Ovary (tissue), 10 donors: ENCODE measurements at places on chromosomes 2 and 18.
A peak's percentile ranks its signal among the peaks of the same experiment; 100 is the strongest.

- DNase-seq = no peak
These were observed 34.7 kb downstream of the CFAP53 start for GRCh38 chr18:50231621-50232020.

DNA sequence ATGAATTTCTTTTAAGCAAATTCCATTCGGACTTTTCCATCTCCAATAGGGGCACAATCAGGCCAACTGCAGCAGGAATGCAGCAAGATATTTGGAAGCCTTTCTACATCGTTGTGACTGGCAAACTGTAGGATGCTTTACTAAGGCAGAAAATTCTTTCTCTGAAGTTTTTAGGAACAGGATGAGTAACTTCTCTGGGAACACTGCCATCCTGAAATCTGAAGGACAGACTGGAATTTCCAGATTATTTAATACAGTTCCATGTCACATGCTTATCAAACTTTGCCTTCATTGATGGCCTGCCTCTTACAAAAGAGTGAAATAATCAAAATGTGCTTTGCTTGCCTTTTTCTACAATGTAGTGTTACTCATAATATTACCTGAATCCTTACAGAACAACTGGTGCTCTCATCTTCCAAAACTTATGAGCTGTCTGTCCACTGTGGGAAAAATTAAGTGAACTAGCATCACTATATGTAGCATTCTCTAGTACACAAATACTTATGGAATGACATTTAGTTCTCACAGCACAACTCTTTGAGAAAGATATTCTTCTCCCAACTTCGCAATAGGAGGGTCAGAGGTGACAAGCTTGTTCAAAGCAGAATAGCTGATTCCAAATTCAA is 32.0 kb upstream of the MAP2 start:
- no peak for DNase-seq

GRCh38 chr18:60568220-60568619 is 195.6 kb upstream of the MC4R start:
- no peak for DNase-seq

DNA sequence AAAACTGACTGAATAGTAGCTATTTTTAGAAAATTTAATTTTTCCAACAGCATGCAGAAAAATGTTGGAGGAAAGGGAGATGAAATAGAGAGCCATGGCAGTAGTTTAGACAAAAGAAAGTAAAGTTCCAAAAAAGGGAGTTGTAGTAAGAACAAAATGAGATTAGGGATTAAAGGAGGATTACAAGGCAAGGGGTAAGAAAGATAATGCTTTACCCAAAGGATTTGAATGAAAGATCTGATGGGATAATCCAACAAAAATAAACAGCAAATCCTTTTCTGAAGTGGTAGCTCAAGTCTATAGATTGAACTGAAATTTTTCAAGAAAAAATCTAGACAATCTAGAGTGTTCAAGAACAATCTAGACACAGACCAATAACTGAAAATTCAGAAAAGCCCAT is 644.3 kb upstream of the FSHR start:
- no peak for DNase-seq

GRCh38 chr2:201472411-201472810 is 20.9 kb downstream of the STRADB start:
- DNase-seq = no peak

GRCh38 chr2:122231296-122231695 is 475.8 kb downstream of the TSN start:
- no peak for DNase-seq

DNA sequence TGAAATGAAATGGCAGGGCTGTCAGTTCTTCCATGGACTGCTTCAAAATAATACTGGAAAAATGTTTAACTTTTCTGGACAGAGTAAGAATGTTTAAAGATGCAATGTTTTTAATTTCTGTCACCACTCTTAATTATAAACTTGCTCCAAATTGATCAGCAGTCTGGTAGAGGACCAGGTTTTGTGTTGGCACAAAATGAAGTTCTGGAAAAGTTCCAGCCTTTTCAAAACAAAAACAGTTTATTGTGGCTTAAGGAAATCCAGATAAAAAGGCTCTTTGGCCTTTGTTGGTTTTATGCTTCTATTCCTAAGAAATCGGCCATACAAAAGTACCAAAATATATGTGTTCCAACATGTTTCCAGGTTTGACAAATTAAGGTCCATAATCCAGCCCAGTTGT is 48.8 kb downstream of the PTRHD1 start:
- no peak for DNase-seq

DNA sequence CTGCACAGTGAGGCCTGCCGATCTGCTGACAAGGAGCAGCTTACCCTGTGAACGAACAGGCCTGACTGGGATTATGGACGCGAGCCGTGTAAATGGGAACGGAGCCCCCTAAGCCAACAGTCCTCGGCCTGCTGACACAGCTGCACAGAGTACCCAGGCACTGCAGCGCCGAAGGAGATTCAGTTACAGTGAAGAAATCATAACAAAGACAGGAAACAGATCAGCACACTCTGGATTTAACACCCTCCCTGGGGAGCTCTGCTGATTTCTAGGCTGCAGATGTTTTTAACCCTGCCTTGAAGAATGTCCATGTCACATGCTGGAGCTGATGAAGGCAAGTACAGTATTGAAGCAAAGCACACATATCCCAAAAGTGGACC is 43.4 kb downstream of the COLEC12 start:
- DNase-seq = peak; percentile 39

- DNase-seq = no peak
These were observed 386.0 kb upstream of the ATP5MC3 start for GRCh38 chr2:175567435-175568061.

- DNase-seq = no peak
These were observed 27.5 kb upstream of the CD28 start for GRCh38 chr2:203678971-203679370.

DNA sequence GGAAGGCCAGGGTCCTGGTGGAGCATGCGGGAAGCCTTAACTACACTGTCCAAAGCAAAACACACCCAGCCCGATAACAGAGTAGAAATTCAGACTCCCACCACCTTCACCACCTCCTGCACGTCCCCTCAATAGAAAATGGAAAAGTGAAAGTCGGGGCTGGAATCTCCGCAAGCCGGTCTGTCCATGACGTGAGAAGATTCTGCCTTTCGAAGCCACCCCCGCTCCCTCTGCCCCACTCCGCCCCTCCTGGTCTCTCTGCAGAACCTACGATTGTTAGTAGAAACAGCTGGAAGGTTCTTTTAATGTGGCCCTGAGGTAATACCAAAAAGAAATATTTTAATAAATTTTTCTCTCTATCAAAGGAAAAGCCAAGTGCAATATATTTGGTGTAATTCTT is 116.4 kb downstream of the GBX2 start:
- DNase-seq = no peak

DNA sequence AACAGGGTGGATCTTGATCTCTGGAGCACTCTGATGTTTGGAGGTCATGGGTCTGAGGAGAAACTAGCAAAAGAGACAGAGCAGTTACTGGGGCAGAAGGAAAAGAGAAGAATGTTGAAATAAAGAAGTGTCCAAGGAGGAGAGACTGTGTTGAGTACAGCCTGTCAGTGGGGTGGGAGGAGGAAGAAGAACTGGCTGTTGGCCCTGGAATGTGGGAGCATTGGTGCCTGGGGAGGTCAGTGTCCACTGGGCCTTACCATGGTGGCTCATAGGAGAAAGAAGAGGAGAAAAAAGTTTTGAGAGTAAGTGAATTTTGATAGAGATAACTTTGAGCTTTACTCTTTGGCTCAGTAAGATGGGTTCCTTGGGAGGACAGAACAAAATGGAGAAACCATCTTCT is 499.0 kb downstream of the TXNL1 start:
- no peak for DNase-seq

DNA sequence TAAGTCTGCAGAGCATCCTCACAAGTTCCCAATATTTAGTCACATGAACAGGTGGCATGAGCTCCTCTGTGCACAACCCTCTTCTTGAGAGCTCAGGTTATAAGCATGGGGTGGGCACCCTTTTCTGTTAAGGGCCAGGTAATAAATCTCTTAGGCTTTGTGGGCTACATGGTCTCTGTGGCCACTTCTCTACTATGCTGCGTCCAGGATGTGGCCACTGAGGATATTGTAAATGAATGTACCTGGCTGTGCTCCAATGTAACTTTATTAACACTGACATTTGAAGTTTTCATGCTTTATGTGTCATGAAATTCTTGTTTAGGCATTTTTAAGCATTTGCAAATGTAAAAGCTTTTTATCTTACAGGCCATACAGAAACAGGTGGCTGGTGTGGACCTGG is 116.8 kb upstream of the ST6GAL2 start:
- no peak for DNase-seq

DNA sequence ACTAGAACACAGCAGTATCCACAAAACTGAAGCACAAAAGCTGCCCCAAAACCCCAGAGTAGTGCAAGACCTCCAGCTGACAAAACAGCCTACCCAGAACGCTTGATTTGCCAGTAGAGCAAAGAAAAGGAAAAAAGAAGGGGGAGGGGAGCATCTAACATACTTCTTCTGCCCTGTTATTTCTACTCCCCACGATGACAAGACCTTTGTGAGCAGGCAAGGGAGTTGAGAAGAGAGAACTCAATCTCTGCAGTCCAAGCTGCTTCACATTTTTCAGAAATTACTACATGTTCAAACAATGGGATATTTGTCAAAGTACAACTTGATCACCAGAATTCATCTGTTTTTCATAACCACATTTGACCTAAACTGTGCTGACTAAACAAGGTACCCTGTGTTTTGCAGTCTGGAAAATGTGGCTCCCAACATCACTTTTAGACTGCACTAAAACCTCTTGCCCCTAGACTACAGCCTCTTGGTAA is 286.7 kb downstream of the EXOC6B start:
- DNase-seq = no peak

DNA sequence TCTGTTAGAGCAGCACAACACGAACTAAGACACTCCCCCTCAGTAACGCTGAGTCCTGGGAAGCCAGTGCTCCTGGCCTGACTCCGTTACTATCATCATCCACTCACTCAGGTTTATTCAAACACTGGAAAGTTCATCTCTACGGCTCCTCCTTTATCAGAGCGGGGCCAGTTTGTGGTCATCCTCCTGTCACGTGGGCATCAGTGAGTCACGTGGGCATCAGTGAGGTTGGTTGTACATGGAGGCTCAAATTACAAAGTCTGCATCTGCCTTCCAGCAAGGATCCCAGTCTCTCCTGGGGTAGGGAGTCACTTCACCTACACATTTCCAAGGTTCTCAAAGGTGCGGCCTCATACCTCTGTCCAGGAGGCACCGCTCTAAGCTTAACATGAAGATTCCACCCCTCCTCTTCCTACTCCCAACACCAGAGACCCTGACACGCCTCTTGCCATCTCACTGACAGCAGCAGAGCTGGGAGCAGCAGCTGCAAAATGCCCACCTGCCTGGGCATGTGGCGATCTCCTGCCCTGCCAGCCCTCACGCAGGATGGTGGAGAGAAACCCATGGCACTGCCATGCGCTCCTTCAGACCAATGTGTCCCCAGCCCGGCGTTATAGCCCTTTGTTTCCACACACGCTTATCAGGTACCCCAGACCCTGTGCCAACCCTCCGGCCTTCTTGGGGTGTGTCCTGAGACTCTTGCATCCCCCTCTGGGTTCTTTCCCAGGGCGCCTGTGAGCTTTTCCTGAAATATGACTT is 99.2 kb upstream of the PTPRM start:
- no peak for DNase-seq

DNA sequence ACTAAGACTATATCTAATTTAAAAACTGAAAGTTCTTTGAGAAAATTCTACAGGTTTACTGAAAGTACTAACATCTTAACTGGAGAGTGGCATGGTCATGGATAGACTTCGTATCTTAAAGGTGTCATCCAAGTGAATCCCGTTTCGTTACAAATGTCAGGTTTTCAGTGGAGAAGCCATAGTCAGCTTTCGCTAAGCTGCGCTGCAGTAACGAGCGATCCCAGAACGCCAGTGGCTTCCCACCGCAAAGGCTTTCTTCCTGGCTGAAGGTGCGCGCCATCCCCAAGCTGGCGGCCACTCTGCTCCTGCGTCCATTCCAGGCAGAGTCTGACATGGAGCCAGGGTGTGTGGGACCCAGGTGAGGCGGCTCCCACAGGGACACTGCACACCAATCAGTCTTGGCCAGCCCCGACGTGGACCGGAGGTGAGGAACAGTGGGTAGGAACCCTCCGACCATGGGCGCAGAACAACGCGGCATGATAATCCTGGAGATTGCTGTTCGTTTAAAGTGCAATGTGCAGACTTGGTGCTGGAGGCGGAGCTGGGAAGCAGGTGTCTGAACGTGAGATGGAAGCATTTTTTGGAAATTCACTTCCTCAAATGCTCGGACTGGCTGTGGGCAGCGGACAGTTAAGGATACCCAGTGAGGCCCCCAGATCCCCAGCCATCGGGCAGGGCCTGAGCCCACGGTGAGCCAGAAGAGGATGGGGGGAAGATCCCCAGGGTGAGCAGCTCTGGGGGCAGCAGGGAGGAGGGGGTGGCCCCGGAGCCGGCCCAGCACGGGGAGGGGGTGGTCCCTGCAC is 27.8 kb upstream of the KCNG2 start:
- no peak for DNase-seq

- DNase-seq = no peak
These were observed 577.1 kb downstream of the ARHGAP15 start for GRCh38 chr2:143706354-143706753.

- DNase-seq = no peak
These were observed 307.7 kb upstream of the TNP1 start for GRCh38 chr2:217167531-217167930.

DNA sequence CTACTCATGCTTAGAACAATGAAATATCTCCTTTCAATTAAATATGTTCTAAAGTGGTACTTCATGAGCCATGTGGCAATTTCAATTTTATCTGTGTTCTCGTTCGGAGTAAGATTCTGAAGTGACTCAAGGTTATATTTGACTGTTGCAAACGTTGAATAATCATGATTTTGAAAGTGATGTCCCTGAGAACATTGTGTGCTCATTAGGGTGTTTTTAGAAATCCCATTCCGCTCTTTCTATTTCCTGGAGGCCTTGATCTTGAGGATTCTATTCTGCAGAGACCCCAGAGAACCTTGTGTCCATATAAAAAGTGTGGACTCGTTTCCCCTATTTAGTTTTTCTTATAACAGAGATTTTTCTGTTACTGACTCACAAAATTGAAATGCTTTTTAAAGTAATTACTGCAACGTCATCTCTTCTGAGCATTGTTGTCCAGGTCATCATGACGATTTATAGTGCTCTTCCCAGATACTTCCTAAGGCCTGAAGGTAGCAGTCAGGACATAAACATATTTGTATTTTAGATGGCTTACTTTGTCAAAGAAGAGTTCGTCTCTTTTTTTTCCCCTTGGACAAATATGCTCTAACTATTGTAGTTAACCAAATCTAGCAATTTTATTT is 27.2 kb downstream of the IL1R2 start:
- DNase-seq = no peak

GRCh38 chr2:217218269-217219163 is 358.7 kb upstream of the TNP1 start:
- no peak for DNase-seq
